Right hindlimb (tissue), 1 donor: ENCODE measurements at places on chromosomes 4 and X.

DNA sequence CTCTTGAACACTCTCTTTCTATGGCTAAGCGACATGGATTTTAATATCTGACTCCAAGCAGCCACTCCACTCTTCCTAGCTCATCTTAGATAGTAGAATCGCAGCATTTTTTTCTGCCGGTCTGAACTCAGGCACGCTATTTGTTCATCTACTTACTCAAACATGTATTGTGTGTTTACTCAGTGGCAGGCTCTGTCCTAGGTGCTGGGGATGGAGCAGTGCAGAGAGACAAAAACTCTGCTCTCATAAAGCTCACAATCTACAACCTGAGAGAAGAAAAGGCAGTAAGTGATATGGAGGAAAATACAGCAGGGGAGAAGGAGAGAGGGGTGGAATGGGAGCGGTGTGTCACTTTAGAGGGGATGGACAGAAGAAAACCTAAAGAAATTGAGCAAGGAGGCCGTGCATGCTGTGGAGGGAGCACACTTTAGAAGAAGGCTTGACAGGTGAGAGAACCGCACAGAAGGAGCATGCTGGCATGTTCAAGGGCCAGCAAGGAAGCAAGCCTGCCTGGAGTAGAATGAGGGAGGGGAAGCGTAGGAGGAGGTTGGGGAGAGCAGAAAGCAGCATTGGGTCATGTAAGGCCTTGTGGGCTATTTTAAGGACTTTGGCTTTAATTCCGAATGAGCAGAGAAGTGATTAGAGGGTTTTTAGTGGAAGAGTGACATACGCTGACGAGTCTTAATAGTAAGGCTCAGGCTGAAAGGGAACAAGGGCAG is 132.0 kb downstream of the ANK2 start:
- DNase-seq: no peak

GRCh38 chr4:79298027-79298426 is 27.8 kb downstream of the NAA11 start:
- no peak for DNase-seq

DNA sequence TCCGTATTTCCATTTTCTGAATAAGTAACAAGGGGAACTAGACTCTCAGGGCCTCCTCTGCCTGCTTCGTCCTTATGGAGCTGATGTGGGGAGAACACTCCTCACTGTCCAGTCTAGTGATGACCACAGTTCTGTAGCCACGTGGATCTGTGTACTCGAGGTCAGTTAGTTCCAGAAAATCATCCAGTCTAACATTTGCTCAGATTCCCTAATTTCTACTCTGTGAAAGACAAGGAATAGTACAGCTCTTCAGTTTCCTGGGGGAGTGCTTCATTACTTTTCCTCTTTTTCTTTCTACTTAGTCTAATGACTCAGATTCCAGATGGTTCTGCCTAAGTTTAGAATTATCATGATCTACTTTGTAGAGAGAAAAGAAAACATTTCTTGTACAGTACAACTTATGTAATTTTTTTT is 82.6 kb downstream of the SORBS2 start:
- no peak for DNase-seq

DNA sequence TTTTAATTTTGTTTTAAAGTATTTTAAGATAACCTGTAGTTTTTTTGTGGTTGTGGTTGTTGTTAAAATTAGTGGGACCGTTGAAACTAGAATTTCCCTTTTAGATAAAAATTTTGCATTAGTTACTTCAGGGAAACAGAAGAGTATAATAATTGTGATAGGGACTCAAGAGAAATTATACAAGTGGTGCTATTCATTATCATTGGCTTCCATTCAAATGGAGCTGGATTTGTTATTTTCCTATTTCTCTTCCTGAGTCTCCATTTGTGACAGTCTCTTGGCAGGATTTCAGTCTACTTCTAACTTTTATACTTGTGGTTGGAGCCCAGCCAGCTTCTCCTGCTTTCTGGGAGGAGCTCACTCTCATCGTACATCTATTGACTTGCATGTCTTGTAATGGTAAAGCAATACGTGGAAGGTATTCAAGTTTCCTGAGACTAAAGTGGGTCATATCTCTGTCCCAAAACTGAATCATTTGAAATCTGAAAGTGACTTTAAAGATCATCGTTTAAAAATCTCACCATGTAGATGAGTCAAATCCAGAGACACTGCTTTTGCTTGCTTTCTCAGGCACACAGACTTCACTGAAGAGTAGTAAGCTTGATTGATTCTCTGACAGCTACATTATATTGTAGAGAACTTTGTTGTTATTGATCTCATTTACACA is 155.8 kb downstream of the RPA4 start:
- no peak for DNase-seq
